ENCODE measurements at places on chromosomes 13 and 19.

- DNase-seq, result no peak
Measured at GRCh38 chr19:4691373-4691772, 21.2 kb upstream of the MYDGF start.

GRCh38 chr13:71867131-71867814 lies at the start of gene DACH1:
Gene DACH1 (minus strand): TSS chr13:71867204.
- peak; percentile 97 for DNase-seq

GRCh38 chr13:80012251-80012650 lies 328.7 kb downstream of the SPRY2 start:
- peak; percentile 44 for DNase-seq

GRCh38 chr13:100089465-100090032 lies 656 bp downstream of the PCCA start:
- DNase-seq, result peak; percentile 31

DNA sequence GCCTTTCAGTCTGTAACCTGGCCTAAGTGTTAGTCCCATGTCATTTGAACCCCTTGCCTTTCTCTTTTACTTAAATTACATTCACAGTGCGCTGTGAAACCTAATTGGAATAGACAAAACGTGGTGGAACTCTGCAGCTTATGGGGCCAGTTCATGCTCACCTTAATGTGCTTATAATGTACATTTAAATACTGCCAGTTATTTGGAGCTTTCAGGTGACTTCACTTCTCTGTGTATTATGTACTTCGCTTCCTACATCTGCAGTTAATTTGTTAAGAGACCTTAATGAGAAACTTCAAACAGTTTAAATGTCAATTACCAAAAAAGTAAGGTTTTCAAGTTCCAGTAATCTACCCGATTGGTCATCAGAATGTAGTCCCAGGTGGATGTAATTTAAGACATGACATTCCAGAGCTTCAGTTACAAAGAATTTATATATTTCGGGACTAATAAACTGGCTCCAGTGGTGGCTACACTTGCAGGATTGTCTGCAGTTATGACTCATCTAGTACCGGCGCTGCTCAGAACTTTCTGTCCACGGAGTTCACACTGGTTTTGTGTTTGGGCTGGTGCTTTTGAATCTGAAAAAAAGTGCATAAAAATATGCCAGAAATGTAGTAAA lies 125.3 kb downstream of the TM9SF2 start:
- no peak for DNase-seq

GRCh38 chr13:20127562-20128458 lies 33.0 kb downstream of the GJA3 start:
- peak; percentile 87 for DNase-seq

- no peak for DNase-seq
Measured at GRCh38 chr13:48644141-48644540, 9.6 kb upstream of the CYSLTR2 start.

- peak; percentile 81 for DNase-seq
Measured at GRCh38 chr13:43848001-43848649, 31.4 kb downstream of the CCDC122 start.

DNA sequence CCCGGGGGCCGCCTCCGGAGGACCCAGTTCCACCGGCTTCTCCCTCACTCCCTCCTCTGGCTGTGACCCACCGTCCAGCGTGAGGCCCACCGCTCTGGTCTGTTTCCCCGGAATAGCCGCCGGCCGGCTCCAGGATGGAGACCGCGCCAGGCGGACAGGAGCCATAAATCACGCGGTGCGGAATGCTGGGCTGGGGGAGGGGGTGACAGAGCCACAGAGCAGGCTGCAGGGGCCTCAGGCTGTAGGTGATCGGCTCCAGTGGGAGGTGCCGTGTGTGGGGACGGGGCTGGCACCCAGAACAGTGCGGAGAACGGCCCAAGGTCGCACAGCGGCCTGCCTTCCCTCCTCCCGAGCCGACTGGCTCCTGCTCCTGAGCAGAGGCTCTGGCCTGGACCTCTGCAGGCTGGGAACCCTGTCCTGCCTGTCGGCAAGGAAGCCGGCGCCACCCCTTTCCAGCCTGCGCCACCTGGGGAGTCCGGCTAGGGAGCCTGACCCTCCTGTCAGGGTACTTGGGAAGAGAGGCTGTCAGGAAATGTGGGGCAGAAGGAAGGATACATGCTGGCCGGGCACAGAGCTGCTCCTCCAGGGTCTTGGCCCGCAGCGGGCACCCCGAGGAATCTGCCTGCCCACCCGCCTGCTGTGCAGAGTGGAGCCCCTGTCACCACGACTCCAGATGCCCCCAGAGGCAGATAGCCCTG lies 8.3 kb downstream of the PIAS4 start:
- no peak for DNase-seq

DNA sequence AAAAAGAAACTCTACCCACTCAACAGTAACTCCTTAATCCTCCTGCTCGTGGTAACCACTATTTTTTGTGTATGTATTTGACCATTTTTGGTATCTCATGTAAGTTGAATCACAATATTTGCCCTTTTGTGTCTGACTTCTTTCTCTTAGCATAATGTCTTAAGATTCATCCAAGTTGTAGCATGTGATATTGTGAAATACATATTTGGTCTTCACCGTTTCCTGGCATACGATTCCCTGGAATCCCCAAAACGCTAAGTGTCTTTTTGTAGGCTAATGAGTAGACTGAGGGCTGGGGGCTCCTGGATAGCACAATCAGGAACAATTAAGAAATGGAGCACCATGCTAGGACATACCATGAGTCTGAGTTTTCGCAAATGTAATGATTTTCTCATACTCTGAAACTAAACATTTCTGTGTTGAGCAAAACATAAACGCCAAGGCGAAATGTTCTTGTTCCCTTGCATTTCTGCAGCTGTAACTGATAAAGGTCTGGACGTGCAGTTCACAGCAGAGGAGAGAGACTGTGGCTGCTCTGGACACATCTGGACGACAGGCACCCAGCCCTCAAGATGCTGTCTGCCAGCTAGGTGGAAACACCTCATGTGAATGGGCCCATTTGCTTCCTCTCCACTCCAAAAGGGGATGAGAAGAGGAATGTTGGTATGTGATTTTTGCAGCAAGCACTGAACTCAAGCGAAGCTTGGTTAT lies 38.4 kb downstream of the BRD4 start:
- no peak for DNase-seq

DNA sequence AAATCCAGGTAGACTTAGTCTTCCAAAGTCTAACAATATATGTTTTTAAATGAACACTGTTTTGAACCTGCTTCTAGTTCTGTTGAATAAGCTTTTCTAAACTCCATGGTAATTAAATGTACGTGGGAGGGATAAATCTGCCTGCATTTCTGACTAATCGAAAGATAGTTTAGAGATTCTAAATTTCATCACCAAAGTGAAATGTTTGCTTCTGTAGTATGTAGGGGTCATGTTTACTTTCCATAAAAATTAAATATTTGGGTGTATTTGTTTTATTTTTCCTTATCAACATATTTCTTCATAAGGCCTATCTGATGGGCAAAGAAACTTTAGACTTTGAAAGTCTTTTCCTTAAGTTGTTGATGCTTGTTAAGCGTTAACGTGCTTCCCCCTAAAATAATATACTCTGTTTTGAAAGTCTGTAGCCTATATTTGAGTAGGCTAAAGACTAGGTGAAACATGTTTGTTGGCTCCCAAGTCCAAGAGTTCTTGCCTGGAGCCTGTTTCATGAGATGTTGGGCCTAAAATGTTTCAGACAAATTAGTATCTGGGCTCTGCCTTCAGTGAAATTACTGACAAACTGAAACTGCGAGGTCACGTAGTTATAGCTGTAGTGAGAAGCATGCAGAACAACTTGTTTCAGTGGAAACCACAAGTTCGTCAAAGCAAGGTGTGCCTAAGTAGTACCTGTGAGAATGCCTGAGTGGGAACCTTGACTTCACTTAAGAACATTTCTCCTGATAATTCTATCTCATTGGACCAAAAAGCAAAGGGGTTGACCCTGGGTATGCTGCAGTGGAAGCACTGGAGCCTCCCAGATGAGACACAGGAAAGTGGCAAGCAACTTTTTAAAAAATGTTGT lies 126.2 kb downstream of the LMO7 start:
- DNase-seq, result no peak

DNA sequence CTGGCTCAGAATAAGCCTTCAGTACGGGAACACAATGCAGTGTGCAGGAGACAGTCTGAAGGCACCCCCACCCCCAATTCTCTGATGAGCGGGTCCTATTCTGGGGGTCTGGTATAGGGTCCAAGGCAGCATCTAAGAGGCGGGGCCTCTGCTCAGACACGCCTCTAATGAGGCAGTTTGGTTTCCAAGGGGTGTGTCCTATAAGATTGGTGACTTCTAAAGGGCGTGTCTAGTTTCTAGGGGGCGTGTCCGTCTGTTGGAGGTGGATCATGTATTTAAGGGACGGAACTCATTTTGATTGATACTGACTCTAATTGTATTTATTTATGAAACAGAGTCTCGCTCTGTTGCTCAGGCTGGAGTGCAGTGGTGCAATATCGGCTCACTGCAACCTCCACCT lies 8.7 kb downstream of the FIZ1 start:
- peak; percentile 25 for DNase-seq

GRCh38 chr13:21429211-21429610 lies 29.9 kb downstream of the ZDHHC20 start:
- DNase-seq, result no peak

GRCh38 chr13:80070024-80070703 lies 270.8 kb downstream of the SPRY2 start:
- DNase-seq, result no peak

DNA sequence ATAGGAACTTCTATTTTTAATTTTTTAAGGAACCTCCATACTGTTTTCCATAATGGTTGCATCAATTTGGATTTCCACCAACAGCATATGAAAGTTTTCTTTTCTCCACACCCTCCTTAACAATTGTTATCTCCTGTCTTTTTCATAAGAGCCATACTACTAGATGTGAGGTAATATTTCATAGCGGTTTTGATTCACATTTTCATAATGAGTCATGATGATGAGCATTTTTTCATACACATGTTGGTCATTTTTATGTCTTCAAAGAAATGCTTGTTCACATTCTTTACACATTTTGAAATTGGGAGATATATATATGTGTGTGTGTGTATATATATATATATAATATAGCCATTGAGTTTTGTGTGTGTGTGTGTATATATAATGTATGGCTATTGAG lies 420.3 kb upstream of the PCDH9 start:
- DNase-seq, result no peak

DNA sequence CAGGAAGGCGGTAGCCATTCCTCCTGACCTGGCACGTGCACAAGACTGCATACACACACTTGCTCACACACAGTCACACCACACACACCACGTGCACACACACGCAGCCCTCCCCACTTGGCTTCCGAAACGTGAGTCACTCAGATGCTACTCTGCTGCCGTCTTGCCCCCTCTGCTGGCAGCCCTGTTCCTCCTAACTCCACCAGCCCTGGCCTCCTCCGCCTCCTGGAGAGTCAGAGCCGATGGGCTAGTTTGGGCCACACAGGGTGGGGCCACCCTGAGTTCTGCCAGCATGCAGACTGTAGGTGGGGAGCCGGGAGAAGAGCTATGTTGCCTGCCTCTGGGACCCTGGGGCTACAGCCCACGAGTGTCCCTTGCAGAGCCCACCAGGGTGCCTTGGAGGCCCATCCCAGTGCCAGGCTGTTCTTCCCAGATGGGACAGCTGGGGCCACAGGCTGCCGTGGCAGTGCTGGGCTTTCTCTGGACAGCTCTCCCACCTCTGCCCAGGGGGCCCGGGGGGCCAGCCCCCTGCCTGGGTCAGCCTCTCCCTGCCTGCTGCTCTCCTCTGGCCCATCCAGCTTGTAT lies 12.1 kb downstream of the PIN1 start:
- peak; percentile 74 for DNase-seq

DNA sequence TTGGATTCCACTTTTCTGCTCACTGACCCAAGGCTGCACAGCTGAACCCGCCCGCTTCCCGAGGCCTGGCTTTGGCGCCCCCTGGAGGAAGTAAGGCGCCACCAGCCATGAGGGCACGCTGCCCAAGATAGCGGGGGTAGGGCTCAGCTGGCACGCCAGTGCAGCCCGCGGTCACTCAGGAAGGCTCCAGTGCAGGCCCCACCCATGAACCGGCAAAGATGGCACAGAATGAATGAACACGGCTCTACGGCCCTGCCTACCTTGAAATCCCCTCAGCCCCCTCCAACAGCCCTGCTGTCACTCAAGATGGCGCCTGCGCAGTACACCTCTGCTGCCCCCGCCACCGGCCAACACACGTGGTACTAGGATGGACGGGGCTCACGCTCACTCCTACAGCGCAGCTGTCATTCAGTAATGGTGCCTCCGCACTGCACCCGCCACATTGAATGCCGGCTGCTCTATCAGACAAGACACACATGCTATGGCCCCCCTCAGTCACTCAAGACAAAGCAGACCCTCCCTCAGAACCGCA lies 3.0 kb downstream of the PEG3 start:
- DNase-seq, result no peak
